Activated CD4-positive, alpha-beta T cell treated with anti-CD3 and anti-CD28 coated beads for 48 hours (primary cell): ENCODE measurements at places on chromosomes 6 and 20.

DNA sequence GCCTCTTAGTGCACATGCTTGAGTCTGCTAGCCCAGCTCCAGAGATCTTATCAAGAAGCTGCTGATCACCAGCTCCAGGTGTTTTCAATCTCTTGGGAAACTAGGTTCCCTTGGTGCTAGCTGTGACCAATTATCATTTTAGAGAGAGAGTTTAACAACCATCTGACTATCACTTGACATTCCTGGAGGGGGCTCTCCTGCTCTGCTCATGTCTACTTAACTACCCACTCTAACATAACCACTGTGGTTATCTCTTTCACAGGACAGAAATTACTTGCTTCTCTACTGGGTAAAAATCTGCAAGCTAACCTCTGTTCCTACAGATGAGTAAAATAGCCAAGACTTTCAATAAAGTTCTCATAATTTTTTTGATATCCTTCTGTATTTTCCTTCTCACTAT, 823.4 kb upstream of the GJE1 start:
- DNase-seq: no peak

GRCh38 chr6:14506656-14507246, 389.2 kb downstream of the CD83 start:
- no peak for DNase-seq

GRCh38 chr6:5567890-5568289, 306.6 kb downstream of the FARS2 start:
- DNase-seq: no peak

- DNase-seq: no peak
These were observed 17.5 kb downstream of the PTK7 start for GRCh38 chr6:43093436-43094289.

GRCh38 chr6:113707194-113707593, 150.0 kb upstream of the MARCKS start:
- DNase-seq: no peak

- no peak for DNase-seq
These were observed 45.6 kb downstream of the NFATC2 start for GRCh38 chr20:51496964-51497363.

DNA sequence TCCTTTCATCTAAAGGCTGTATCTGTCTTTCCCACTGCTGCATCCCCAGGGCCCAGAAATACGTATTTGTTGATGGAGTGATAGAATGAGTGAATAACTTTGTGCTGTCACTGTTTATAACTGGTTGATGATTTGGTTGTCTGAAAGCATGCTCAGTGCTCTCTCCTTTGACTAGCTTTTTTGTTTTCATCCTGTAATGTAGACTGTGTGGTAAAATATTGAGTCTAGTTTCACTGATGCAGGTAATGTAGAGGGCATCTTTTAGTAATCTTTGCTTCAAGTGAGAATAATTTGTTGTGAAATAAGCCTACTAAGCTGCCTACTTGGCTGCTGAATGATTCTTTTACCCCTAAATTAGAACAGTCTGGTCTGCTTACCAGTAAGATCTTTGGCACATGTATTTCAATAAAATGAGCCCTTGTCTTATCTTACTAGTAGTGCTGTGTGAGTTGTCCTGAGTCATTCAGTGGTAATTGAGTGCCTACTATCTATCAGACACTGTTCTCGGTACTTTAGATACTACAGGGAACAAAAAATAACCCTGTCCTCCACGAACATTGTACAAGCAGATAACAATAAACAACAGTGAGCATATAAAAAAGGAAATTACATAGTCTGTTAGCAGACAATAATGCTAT, 39.9 kb downstream of the MAPK14 start:
- DNase-seq: no peak

GRCh38 chr6:83151114-83151513, 42.0 kb downstream of the PGM3 start:
- DNase-seq: no peak

DNA sequence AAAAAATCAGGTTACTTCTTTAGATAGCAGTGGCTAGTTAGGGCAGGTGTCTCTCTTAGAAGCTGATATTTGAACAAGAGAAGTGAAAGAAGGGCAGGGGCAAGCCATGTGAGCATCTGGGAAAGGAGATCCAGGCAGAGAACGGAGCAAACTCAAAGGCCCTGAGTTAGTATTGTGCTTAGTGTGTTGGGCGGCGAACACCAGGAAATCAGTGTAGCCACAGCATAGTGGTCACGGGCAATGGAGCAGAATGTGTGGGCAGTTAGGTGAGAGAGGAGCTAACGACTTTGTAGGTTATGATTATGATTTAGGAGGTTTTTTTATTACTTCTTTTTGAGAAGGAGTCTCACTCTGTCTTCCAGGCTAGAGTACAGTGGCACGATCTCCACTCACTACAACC, 229.3 kb downstream of the TMEM242 start:
- no peak for DNase-seq

GRCh38 chr20:38445381-38445796, 10.3 kb upstream of the SNHG17 start:
- no peak for DNase-seq

DNA sequence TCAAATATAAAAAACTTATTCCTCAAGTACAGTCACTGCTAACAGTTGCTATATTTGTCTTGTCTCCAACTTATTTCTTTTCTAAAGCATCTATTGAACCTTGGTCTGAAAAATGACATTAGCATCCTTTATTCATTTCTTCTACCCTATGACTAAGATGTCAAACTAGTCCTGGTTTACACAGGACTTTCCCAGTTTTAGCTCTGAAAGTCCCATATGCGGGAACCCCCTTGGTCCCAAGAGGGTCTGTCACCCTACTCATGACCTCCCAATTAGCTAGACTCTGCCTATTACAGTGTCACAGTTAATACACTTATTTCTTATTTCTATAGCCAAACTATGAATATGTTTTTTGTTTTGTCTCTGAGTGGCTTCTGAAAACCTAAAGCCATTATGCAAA, 37.1 kb downstream of the PLEKHG1 start:
- no peak for DNase-seq

DNA sequence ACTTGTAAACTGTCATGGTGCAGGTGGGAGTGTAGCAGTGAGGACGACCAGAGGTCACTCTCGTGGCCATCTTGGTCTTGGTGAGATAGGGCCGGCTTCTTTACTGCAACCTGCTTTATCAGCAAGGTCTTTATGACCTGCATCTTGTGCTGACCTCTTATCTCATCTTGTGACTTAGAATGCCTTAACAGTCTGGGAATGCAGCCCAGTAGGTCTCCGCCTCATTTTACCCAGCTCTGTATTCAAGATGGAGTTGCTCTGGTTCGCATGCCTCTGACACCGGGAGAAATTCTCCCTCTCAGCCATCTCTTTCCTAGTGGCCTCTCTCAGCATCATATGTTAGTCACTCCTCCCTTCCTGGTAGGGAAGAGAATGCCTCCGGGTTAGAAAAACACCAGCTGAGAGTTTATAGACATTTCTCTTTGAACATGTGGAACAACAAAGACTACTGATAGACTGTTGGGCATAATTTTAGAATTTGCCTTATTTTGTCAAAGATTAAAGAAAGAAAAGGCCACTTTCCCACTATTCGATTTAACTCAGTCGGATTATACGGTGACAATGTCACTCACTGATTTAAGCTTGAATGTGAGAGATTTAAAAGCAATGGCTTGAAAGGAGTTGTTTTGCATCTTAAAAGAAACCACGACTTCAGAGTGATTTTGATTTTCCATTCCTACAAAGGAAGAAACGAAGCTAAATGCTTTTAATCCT, 67.9 kb upstream of the SNX9 start:
- no peak for DNase-seq
